Vagina (tissue), 2 donors: ENCODE measurements at places on chromosomes 5 and 9. TPM values are rescaled to one million over a fixed set of nuclear protein-coding genes. Genes with fewer than 3 reads are reported as not detected.

DNA sequence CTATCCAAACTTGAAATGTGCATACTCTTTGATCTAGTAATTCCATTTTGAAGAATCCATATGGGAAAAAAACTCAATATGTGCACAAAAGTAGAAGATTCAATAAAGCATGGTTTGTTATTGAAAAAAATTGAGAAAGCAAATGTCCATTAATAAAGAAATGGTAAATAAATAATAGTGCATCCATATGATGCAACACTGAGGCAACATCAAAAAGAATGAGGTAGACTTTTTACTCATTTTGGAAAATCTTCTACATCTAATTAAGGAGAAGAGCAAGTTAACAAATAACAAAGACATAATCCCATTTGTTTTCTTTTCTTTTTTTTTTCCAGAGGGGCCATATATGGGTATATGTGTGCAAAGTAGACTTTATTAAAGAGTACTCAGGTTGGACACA lies 52.5 kb upstream of the FST start:
- no peak overlapping the region for H3K27ac ChIP-seq
- no peaks in the 10 kb centered on the region for H3K4me1 ChIP-seq
- H3K36me3 ChIP-seq, result no peaks in the 10 kb centered on the region
- no peak for DNase-seq

- no peaks in the 10 kb centered on the region for H3K36me3 ChIP-seq
- no peak overlapping the region for H3K27ac ChIP-seq
- peaks cover 2% of the 10 kb centered on the region for H3K4me1 ChIP-seq
- no peak overlapping the region for H3K4me3 ChIP-seq
These were observed 83.2 kb downstream of the AK8 start for GRCh38 chr9:132794730-132795380.

DNA sequence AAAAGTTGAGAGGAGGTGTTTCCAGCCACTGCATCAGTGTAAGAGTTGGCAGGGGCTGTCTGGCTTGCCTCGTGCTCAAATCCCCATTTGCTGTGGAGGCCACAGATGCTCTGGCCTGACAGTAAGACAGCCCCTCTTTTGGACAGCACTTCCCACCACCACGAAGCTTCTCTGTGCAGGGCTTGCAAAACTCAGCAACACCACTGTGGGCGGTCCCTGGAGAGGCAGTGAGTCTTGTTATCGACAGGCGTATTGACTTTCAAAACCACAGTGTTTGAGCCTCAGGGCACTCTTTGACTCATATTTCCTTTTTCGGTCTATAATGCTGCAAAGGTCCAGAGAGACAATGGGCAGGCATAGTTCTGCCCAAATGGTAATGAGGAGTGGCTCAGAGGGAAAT lies 539.5 kb downstream of the EBF1 start:
- no peaks in the 10 kb centered on the region for H3K36me3 ChIP-seq
- no peaks in the 10 kb centered on the region for H3K4me1 ChIP-seq
- DNase-seq, result no peak
- no peaks in the 10 kb centered on the region for H3K27me3 ChIP-seq
- no peak overlapping the region for H3K27ac ChIP-seq

- H3K27ac ChIP-seq, result no peak overlapping the region
- H3K27me3 ChIP-seq, result no peaks in the 10 kb centered on the region
- no peak for DNase-seq
These were observed 13.4 kb downstream of the PTPA start for GRCh38 chr9:129124506-129125069.

GRCh38 chr9:33051144-33051543 lies 25.3 kb downstream of the SMU1 start:
- no peak overlapping the region for H3K4me3 ChIP-seq
- H3K27ac ChIP-seq, result no peak overlapping the region
- no peaks in the 10 kb centered on the region for H3K4me1 ChIP-seq
- no peaks in the 10 kb centered on the region for H3K27me3 ChIP-seq

The GNAQ gene
- 31.9 TPM for total RNA-seq

The SECISBP2 gene
- 51.1 TPM for total RNA-seq

GRCh38 chr9:35903049-35903448 lies 3.0 kb upstream of the HRCT1 start:
- no peak overlapping the region for H3K27ac ChIP-seq
- H3K4me3 ChIP-seq, result no peak overlapping the region
- DNase-seq, result no peak
- H3K4me1 ChIP-seq, result peaks cover 39% of the 10 kb centered on the region
- H3K27me3 ChIP-seq, result no peaks in the 10 kb centered on the region
- H3K36me3 ChIP-seq, result no peaks in the 10 kb centered on the region

The PRDM9 gene
- not detected for total RNA-seq
